ENCODE measurements at places on chromosomes 3 and 15.
A peak's percentile ranks its signal among the peaks of the same experiment; 100 is the strongest.

- peak; percentile 37 for DNase-seq
These were observed 107.6 kb downstream of the RBPMS2 start for GRCh38 chr15:64667736-64668161.

DNA sequence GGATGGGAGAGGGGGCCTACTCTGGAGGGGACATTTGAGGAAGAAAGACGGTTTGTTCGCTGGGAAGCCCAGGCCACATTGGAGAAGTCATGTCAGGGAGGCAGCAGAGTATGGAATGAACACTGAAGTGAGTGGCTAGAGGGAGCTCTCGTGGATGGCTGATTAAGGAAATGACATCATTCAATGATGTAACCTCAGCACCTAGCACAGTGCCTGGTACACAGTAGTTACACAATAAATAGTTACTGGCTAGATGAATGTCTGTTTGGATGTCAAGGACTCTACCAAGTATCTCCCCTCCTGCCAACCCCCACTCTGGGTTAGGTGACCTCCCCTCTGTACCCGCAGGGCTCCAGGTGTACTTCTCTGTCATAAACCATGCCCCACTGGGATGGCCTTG, 121.1 kb downstream of the CLSTN2 start:
- DNase-seq, result no peak

DNA sequence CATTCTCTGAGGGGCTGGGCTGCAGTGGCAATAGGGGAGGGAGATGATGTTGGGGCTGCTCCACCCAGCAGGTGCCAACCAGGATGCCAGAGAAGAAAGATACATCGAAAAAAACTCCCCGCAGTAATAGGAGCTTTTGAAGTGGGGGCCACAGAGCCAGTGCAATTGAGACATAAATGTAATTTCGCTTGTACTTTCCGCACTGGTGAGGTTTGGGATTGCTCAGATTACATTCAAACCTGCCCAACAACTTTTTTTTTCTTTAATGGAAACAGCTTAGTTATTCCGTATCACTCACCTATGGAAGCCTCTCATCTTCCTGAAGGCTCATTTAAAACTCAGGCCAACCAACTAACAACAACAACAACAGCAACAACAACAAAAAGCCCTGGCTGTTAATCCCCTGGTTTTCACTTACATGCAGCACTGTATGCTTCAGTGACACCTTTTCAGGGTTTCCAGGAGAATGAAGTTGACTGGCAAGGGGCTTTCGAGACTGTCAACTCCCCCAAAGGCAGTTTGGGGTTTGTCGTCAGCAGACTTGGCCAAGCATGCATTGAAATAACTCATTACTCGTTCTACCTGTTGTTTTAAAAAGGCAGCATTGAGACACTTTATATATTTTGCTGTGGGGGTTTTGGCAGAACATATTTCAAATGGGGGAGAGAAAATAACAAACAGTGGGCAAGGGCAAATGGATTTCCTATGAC, 163.8 kb downstream of the EBLN2 start:
- DNase-seq, result no peak

DNA sequence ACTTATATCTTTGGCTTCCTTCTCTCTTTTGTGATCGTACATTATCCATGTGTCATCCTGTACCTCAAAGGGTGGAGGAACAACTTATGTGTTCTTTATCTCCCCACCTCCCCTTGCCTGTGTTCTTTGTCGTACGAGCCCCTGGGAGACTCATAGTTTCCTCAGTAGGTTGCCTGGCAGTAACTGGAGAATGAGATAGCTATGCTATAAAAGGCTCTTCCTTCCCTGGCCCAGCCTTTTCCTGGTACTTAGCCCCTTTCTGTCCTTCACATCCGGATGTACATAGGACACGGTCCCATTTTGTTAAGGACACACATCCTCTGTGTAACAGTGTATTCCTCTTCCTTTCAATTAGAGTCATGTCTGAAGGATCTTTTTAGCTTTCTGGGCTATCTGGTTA, 32.1 kb downstream of the PLCL2 start:
- DNase-seq, result no peak

Data from ACHN (cell line).